Fibroblast of skin of scalp (primary cell): ENCODE measurements at places on chromosomes 4 and X.
A peak's percentile ranks its signal among the peaks of the same experiment; 100 is the strongest.

- peak; percentile 34 for DNase-seq
Measured at GRCh38 chr4:169286562-169287301, 16.0 kb upstream of the SH3RF1 start.

DNA sequence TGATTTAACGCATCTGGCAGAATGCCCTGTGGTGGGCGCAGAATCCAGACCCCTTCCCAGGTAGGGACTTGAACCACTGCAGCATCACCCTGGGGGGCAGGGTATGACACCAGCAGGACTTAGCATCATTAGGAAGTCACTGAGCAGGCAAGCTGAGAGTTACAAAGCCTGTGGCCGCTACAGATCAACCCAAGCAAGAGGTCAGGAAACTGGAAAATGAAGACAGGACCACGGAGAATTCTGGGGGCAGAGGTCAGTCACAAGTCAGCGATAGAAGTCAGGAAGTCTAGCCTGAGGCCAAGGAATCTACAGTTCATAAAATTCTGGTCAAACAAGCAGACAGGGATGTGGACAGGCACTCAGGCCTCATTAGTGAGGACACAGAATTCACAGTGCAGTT lies 108.4 kb downstream of the CHIC2 start:
- DNase-seq, result no peak

- peak; percentile 20 for DNase-seq
Measured at GRCh38 chr4:33494150-33494549, 2750.2 kb downstream of the ARAP2 start.

GRCh38 chr4:23584024-23584423 lies 305.8 kb downstream of the PPARGC1A start:
- no peak for DNase-seq

DNA sequence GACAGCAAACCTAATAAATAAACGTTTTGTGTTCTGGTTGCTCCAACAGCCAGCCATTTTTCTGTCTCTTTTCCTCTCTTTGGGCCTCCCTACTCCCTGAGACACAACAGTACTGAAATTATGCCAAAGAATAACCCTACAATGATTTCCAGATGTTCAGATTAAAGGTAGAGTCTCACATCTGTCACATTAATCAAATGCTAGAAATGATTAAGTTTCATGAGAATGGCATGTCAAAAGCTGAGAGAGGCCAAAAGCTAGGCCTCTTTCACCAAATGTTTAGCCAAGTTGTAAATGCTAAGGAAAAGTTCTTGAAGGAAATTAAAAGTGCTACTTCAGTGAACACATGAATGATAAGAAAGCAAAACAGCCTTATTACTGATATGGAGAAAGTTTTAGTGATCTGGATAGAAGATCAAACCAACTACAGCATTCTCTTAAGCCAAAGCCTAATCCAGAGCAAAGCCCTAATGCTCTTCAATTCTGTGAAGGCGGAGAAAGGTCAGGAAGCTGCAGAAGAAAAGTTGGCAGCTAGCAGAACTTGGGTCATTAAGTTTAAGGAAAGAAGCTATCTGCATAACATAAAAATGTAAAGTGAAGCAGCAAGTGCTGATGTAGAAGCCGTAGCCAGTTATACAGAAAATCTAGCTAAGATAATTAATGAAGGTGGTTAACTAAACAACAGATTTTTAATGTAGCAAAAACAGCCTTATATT lies 182.1 kb upstream of the NUDT6 start:
- DNase-seq, result peak; percentile 38

DNA sequence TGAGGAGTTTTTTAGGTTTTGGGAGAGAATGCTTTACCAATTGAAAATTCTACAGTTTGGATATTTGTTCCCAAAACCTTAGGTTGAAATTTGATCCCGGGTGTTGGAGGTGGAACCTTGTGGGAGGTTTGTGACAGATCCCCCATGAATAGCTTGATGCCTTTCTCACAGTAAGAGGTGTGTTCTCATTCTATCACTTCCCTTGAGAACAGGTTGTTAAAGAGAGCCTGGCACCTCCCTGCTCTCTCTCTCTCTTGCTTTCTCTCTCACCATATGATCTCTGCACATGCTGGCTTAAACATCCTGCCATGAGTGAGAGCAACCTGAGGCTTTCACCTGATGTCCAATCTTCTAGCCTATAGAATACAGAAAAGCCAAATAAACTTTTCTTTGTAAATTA lies 1475.5 kb upstream of the AGA start:
- no peak for DNase-seq

GRCh38 chrX:87727620-87728019 lies 210.0 kb downstream of the KLHL4 start:
- no peak for DNase-seq

GRCh38 chr4:123233136-123233768 lies 163.3 kb upstream of the SPRY1 start:
- DNase-seq, result no peak

DNA sequence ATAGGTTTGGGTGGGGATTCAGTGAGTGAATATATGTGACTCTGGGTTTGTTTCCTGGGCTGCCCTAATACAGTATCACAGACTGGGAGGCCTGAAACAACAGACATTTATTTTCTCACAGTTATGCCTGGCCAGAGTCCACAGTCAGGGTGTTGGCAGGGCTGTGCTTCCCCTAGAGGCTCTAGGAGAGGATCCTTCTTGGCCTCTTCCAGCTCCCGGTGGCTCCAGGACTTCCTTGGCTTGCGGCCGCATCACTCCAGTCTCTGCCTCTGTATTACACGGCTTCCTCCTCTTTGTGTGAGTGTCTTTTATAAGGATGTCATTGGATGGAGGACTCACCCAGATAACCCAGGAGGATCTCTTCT lies 5.2 kb upstream of the JAKMIP1 start:
- no peak for DNase-seq

GRCh38 chr4:7017446-7018048 lies 25.6 kb upstream of the TADA2B start:
- DNase-seq, result no peak

DNA sequence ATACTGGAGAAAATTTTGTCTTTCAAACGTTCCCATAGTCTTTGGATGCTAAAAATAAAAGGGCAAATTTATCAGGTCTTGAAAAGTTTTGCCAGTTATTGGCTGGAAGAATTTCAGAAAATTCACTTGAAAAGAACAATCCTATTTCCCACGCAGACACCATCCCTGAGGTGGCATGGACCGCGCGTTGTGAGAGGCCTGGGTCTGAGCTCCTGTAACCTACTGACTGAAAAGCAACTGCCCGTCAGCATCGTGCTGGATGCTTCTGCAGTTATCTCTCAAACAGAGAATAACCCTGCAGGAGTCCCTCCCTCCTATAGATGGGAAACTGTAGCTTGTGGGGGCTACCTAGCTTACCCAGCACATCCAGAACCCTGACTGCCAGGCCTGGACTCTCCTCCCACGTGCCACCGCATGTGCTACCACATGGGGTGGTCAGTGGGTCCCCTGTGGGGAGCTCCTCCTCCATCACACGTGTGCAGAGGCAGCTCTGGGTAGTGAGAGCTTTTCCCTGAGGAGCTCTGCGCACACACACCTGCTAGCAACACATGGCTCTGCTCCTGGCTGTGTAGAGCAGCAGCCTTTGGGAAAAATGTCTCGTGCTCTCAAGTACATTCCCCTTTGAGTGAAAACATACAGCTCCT lies 36.1 kb downstream of the NSG1 start:
- no peak for DNase-seq

- DNase-seq, result no peak
Measured at GRCh38 chr4:73540826-73541225, 59.3 kb downstream of the AFM start.

- no peak for DNase-seq
Measured at GRCh38 chr4:152523731-152524130, 12.2 kb downstream of the FBXW7 start.
